Stimulated activated CD8-positive, alpha-beta memory T cell treated with anti-CD3 and anti-CD28 coated beads, Interleukin-7, amount 100 ng/mL, for 24 hours (primary cell): ENCODE measurements at places on chromosomes 2 and 18.

DNA sequence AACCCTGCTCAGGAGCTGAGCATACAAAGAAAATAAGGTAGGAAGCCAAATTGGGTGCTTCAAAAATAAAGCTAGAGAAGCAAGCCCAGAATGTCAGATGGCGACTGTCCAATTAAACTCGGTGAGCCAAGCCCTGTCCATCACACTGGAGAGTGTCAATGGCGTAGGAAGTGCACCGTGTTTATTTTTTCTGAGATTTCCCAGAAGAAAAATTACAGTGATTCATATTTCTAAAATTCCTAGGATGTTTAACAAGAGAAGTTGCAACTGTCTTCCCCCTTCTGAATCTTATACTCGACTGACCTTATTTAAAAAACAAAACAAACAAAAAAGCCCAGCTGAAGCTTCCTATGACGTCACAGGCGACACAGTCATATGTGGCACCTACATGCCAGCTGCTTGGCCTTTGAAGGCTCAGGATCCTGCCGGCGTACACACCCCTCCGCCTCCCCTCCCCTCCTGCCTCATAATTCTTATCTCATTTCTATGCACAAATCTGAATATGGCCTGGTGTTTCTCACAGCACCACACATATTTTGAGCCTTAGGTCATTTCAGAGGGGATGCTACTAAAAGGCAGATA is 60.8 kb downstream of the MBP start:
- no peak for DNase-seq

DNA sequence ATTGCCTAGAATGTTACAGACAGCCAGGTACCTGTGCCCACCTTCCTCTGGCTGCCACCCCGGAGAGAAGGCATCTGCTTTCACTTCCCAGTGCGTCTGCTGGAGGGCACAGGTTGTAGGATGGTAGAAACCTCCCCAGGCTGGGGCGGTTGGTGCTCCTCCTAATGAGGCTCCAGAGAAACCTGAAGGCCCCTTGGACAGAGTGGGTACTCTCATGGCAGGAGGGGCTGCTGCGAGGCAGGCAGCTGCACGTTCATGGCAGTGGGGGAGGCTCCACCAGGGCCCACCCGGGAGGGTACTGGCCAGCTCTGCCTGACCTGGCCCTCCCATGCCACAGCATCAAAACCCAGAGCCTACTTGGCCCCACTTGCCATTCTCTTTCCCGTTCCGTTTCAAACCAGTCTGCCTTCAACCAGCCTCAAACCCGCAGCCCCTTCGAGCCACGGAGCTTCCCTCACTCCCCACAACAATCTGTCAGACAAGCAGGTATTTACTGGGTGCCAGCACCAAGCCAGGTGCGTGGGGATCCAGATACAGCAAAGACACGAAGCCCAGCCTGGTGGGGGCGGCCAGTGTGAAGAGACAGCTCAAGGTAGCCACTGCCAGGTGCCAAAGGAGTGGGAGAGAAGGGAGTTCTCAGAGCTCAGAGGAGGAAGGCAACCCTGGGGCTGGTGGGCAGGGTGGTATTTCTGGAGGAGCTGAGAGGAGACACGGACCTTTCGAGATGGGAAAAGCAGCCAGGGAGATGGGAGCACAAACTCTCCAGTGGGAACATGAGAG is 229.6 kb downstream of the LOXHD1 start:
- DNase-seq: no peak

GRCh38 chr18:49515516-49515915 is 28.5 kb upstream of the C18orf32 start:
- DNase-seq: no peak

DNA sequence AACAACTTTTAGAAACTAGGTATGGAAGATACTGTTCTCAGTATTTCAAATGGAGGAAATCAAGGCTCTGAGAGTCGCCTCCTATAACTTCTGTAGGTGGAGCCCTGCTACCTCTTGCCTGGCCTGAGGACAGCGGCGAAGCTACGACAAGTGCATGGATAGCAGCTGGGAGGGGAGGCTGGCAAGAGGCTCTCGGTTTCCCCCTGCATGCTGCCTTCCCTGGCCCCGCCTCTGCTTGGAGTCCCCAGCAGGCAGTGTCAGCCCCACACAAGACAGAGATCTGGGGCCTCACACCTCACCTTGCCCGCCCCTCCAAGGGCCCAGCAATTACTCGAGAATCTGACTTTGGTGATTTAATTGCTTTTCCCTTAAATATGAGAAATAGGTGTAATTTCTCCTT is 107.6 kb upstream of the POU3F3 start:
- no peak for DNase-seq

- peak; percentile 35 for DNase-seq
Measured at GRCh38 chr2:238263204-238264071, 23.6 kb upstream of the HES6 start.
